Forelimb muscle (tissue), 1 donor: ENCODE measurements at places on chromosomes 11 and 22.

GRCh38 chr11:126546694-126547093 lies 191.2 kb downstream of the ST3GAL4 start:
- DNase-seq, result no peak

- DNase-seq, result no peak
Measured at GRCh38 chr11:128764424-128765095, 70.7 kb downstream of the FLI1 start.

DNA sequence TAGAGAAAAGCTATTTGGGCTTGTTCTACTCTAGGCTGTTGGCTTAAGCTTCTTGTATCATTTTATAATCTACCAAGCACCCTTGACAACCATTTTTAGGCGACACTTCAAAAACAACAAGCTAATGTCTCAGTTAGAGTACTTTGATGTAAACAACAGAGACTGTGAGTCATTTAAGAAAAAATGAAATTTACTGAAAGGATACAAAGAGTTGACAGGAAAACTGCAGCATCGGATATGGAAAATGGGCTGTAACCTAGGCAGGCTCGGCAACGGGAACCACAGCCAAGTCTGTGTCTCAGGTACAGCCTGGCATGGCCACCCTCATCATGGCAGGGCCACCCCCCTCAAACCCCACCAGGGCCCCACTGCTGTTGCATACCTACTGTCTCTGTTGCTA lies 4.4 kb upstream of the RNF169 start:
- no peak for DNase-seq

DNA sequence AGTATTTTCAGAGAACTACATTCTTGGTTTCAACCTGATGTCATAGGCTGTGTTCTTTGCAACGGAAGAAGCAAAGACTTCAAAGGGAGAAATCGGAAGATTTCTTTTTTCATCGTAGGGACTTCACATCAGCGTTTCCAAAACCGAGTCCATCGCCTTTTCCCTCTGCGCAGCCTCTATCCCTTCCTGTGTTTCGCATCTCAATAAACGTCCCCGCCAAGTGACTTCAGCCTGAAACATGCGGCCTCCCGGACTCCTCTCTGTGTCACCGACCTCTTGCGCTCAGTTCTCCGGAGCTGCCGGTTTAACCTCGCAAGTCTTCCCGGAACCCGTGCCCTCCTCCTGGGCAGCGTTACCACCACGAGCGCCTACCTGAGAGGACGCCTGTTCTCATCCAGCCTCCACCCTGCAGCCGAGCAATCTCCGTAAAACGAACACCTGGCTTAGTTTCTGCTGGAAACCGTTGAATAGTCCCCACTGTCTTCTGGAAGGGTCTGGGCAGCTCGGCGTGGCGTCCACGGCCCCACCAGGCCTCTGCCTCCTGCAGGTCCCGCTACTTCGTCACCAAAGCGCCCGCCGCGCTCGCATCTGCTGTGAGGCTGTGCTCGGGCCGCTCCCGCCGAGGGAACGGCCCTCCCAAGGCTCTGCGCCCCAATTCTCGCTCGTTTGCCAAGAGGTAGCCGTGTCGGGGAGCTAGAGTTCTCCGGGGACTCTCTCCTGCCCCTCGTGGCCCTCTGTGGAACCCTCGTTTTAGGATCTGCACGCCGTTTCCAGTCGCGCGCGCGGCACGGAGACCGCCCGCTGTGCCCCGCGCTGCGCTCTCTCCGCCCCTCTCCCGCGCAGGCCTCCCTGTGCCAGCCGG lies at the start of gene GLB1L3:
Gene GLB1L3, plus strand, starts transcription at position 846 of the 862 bp plus-strand sequence. CDS start 362 bp downstream, outside the sequence.
- no peak for DNase-seq

- DNase-seq, result no peak
Measured at GRCh38 chr11:22807855-22808570, 21.6 kb downstream of the SVIP start.

GRCh38 chr11:123284454-123284853 lies 89.4 kb upstream of the CLMP start:
- DNase-seq, result no peak
